ENCODE measurements at places on chromosomes 16 and 17. TPM values are rescaled to one million over a fixed set of nuclear protein-coding genes. Genes with fewer than 3 reads are reported as not detected.

Gene CLEC3A
- not detected for total RNA-seq

Gene PAQR4
- 6.5 TPM for total RNA-seq

Gene LRRC75A
- under 0.01 TPM for total RNA-seq

Gene TBC1D3C
- not detected for total RNA-seq

Gene WNT9B
- total RNA-seq = not detected
